NCI-H1092 (cell line): ENCODE measurements at places on chromosomes 11 and 22.

DNA sequence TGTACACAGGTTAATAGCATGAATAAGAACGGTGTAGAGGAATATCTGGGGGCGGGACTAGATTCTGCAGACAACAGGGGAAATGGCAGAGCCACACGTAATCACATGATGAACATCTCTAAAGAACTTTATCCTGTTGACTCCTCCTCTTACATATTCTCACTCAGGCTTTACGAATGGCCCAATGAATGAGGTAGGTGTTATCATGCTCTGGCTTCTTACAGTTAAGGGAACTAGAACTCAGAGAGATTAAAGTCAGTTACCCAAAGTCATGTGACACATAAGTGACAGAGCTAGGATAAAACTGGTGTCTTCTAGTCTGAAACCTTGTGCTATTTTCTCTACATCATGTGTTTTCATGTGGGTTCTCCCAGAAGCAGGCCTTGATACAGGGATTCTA is 49.0 kb upstream of the BMAL1 start:
- no peak for DNase-seq

GRCh38 chr11:121341609-121342008 is 49.0 kb downstream of the SC5D start:
- DNase-seq, result no peak

- DNase-seq, result no peak
Observed at GRCh38 chr22:49856343-49856742, 2.7 kb downstream of the ZBED4 start.

DNA sequence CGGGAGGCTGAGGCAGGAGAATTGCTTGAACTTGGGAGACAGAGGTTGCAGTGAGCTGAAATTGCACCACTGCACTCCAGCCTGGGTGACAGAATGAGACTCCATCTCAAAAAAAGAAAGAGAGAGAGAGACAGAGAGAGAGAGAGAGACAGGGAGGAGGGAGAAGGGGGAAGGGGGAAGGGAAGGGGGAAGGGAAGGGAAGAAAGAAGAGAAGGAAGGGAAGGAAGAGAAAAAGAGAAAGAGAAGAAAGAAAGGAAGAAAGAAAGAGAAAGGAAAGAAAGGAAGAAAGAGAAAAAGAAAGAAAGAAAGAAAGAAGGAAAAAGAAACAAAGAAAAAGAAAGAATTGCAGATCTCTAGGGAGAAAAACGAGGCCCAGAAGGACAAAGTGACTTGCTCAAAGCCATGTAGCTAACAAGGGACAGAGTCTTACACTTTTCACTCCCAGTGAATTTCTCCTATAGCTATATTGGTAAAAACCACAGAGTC is 73.8 kb upstream of the BIRC3 start:
- DNase-seq, result no peak

DNA sequence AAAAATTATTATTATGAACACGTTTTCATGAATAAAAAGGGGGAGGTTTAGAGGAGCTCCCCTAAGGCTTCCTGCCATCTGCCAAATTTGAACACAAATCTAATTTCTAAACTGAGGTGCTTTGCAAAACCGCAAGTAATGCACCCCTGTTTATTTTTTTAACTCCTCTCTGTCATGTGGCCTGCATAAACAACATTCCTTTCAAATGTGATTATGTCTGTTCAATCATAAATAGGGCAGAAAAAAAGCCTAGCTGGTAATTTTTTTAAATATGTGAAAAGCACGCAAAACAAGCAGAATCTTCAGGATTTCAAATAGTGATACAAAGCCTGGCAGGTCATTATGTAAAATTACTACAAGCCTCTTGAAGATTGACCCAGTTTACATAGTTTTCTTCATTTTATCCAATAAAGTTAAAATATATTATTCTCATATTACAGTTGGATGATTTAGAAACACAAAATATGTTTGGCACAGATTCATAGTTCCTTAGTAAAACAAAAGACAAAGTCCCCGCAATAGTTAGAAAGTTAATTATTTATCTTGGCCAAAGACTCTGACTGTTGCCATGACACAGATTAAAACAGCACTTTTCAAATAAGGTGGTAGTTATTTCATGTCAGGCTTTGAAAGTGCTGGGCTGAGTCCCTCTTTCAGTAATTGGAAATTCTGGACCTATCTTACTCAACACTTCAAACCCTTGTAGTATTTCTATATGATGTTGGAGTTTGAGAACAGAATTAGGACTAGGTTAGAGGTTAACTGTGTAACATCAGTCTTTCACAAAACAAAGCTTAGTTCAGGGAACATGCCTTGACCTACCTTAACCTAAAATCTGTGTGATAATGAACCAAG is 200.3 kb upstream of the MPPED2 start:
- DNase-seq, result no peak

DNA sequence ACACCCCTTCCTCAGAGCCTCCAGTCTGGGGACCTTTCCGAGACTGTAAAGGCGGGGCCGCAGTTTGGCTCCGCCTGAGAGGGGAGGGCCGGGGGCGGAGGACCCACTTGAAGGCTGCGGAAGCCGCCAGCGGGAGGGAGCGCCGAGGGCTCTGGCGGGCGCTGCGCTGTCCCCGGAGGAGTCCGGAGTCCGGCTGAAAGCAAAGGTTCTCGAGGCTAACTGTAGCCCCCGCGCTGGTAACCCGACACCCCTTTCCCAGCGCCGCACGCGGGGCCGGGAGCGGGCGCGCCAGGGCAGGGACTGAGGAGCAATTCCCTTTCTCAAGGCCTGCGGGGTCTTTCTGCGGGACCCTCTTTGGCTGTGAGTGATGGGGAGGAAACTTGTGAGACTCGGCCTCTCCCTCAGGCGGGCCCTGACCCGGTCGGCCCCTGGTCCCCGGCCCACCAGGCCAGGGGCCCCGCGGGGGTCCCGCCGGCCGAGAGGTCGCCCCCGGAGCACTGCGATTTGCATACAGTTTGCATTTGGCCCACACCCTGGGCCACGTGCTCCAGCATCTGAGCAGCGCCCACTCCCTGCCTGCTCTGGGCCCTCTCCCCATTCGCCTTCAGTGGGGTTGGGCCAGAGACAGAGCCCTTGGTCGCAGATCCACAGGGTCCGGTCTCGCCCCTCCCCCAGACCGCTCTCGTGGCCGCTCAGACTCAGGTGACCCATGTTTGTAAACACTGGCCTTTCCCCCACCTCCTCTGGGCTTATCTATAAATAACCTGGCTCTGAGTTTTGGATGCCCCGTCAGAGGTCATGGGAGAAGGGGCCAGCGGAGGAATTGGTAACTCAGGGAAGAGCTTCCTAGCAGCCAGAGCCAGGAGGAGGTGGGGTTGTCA is 519 bp upstream of the ART5 start:
- peak; percentile 57 for DNase-seq

GRCh38 chr11:1163321-1163910 is 5.7 kb downstream of the MUC5AC start:
- no peak for DNase-seq

DNA sequence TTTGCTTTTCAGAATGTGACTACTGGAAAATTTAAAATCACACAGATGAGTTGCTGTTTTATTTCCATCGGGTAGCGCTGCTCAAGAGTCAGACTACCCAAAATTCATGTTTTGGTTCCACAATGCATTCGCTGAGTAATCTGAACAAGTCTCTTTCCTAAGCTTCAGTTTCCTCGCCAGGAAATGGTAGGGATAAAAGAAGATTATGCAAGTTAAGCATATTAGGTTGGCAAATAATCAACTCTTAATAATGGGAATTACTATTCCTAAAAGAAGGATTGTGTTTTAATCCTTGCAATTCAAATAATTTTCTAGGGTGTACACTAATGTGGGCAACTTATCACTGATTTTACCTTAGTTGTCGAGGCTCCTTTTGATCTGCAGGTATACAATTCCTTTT is 326.5 kb downstream of the LARGE1 start:
- no peak for DNase-seq

DNA sequence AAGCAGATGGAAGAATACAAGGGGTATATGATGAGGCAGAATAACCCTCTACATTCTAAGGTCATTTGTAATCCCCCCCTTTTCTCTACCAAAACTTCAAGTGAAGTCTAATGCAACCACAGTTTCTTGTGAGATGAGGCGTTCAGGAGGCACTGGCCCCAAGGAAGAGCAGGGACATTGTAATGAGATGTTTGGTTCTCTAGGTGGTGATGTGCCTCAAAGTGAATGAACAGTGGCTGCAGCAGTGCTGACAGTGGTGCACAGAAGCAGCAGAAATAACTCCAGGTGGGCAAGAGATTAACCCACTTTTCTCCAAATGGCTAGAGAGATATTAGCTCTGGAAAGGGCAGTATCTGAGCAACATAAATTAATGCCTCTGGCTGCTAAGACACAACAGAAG is 33.8 kb downstream of the PDGFD start:
- DNase-seq, result no peak

GRCh38 chr11:131712897-131713296 is 342.5 kb downstream of the NTM start:
- no peak for DNase-seq

- no peak for DNase-seq
Observed at GRCh38 chr11:67545280-67545679, 22.0 kb upstream of the CABP2 start.

DNA sequence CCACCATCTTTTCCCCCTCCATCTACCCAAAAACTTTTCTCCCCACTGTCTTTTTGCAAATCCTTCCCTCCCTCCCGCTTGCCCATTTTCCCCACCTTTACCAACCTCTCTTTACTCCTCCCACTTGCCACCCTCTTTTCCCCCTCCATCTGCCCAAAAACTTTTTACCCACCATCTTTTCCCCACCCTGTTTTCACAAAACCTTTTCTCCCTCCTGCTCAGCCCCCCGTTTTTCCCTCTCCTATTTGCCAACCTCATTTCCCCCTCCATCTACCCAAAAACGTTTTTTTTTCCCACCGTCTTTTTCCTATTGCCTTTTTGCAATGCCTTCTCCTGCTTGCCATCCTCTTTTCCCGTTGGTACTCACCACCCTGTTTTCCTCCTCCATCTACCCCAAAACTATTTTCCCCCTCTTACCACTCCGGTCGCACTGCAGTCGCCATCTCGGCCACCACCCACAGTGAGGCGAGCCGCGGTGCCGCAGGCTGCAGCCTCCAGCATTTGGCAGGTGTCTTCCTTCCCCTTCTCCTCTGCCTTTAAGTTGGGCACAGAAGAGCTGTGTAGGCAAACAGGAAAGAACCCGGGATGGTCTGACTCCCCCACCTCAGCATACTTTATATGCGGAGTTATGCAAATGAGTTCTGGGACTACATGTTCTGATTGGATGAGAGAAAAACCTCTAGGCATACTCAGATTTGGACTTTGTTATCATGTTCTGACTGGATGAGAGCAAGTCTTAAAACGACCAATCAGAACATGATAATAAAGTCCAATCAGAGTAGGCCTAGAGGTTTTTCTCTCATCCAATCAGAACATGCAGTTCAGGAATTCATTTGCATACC is 121.2 kb upstream of the VPREB1 start:
- no peak for DNase-seq

- DNase-seq, result no peak
Observed at GRCh38 chr11:86636275-86636674, 36.1 kb downstream of the ME3 start.

DNA sequence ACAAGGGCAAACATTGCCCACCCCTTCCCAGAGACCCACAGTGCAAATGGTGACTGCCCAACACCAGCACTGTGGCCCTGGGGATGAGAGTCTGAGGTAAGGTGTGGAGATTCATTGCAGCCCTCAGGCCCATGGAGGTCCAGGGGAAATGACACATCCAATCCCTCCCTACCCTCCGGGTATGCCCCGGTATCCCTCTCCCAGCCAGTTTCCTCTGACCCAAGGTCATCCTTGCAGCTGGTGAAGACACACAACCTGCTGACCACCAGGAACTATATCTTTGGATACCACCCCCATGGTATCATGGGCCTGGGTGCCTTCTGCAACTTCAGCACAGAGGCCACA is 18.9 kb upstream of the UVRAG start:
- no peak for DNase-seq

GRCh38 chr11:84866922-84867321 is 760.2 kb downstream of the DLG2 start:
- DNase-seq, result no peak

GRCh38 chr11:104033134-104033533 is 3.3 kb upstream of the DDI1 start:
- DNase-seq, result no peak

DNA sequence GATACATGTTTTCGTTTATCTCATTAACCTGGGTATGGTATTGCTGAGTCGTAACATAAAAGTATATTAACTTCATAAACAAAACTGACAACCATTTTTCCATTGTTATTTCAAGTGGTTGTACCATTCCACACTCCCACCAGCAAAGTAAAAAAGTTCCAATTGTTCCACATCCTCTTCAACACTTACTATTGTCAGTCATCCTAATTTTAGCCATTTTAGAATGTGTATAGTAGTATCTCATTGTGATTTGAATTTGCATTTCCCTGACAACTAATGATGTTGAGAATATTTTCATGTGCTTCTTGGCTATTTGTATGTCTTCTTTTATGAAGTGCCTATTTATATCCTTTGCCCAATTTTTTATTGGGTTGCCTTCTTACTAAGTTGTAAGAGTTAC is 10.5 kb upstream of the CD3E start:
- DNase-seq, result no peak

DNA sequence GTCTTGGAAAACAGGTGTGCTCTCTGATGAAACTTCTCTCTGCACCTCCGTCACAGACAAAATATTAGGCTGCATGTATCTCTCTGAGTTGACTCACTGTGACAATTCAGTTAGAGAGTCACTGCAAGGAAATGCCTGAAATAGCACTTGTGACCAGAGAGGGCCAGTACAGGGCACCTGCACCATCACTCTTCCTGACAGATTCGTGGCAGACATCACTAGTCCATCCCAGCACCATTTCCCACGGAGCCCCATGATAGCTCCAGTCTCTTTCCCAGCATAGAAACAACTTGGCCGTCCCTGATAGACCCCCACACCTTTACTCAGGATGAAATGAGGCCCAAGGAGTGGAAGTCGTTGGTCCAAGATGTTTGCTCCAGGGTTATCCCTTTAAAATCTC is 73.3 kb upstream of the ISX start:
- DNase-seq, result no peak

GRCh38 chr11:115194802-115195110 is 309.5 kb downstream of the CADM1 start:
- no peak for DNase-seq

DNA sequence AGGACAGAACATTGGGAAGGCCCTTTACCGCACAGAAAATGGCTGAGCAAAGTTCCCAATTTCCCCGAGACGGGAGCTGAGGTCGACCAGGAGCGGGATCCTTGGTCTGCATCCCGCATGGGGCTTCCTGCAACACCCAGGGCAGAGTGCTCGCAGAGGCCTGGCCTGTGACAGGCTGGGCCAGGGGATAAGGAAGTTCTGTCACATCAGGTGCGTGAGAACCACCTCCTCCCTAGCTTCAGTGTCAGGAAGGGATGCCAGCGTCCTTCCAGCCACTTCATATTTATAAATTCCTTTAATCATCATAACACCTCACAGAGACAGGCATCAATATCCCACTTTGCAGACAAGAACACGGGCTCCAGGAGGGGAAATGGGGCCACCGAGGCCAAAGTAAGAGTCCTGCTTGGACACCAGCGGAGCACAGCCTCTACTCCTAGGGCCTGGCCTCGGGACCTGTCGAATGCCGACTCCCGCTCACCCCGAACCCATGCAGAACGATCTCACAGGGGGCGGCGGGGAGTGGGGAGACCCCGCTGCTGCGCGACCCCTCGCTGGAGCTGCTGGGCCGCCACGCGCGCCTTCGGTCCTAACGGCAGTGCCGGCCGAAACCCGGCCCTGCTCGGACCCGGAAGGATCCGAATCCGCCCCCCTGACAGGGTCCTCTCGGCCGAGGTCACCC is 532 bp downstream of the BET1L start:
- DNase-seq, result no peak

- DNase-seq, result no peak
Observed at GRCh38 chr22:27997538-27997937, 78.5 kb upstream of the PITPNB start.
